ENCODE measurements at places on chromosomes 2 and 18. TPM values are rescaled to one million over a fixed set of nuclear protein-coding genes. Genes with fewer than 3 reads are reported as not detected.

Gene FEV
- not detected for total RNA-seq

Gene FHOD3
- total RNA-seq = 3.7 TPM

Gene TMEM163
- total RNA-seq = 0.13 TPM

Gene MSTN
- total RNA-seq = not detected

Gene SERPINB10
- not detected for total RNA-seq

Gene PRPF40A
- 87.2 TPM for total RNA-seq

Gene RTP5
- total RNA-seq = not detected

Gene ANXA4
- total RNA-seq = 349 TPM

Gene RGPD3
- total RNA-seq = 0.10 TPM

Gene CCDC74A
- 14.2 TPM for total RNA-seq

Gene TMEFF2
- 0.26 TPM for total RNA-seq

Gene DDX1
- total RNA-seq = 126 TPM

Gene CFLAR
- total RNA-seq = 82.1 TPM

Gene LOXHD1
- total RNA-seq = not detected

Gene TYMS
- 170 TPM for total RNA-seq

Gene ESCO1
- 9.8 TPM for total RNA-seq

Gene FTCDNL1
- total RNA-seq = 1.8 TPM

Gene BARD1
- 6.6 TPM for total RNA-seq

Gene CD207
- not detected for total RNA-seq

Gene ANKRD30BL
- not detected for total RNA-seq

Gene ASTL
- total RNA-seq = not detected

Gene SRD5A2
- not detected for total RNA-seq

Gene CFAP210
- 0.37 TPM for total RNA-seq
